Vagina (tissue), 2 donors: ENCODE measurements at places on chromosomes 12 and 14.

DNA sequence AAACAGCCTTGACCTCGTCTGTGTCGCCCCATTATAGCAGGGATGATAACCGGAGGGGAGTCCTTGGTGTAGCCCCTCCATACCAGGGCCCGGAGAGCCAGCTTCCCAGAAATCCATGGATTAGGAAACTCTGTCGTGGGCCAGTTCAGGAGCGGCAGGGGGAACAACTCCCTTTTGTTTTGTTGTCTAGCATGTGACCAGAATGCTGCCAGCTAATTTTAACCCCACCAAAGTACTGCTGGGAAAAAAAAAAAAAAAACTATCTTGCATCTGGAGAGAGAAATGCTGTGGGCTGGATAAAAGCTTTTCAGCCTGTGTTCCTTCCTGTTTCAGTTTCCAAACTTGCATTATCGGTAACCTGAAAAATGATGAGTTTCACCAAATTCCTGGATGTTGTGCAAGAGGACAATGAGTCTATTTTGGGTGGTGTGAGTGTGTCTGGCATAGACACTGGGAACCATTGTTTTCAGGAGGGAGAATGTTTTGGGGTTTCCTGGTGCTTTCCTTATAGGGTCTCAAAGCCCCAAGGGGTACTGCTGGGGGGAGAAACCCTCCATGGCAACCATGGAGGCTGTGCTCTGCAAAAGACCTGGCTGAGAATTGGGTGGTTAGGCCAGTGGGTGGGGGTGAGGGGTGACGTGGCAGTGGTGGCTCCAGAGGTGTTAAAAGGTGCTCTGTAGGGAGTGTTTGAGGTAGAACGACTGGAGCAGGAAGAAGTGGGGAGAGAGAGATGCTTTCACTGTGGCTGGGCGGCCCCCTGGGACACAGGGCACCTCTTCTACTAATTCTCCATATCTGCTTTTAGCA lies 14.9 kb upstream of the IRF2BPL start:
- no peak for DNase-seq

GRCh38 chr12:11949738-11950411 lies 120.9 kb upstream of the BCL2L14 start:
- no peak for DNase-seq

DNA sequence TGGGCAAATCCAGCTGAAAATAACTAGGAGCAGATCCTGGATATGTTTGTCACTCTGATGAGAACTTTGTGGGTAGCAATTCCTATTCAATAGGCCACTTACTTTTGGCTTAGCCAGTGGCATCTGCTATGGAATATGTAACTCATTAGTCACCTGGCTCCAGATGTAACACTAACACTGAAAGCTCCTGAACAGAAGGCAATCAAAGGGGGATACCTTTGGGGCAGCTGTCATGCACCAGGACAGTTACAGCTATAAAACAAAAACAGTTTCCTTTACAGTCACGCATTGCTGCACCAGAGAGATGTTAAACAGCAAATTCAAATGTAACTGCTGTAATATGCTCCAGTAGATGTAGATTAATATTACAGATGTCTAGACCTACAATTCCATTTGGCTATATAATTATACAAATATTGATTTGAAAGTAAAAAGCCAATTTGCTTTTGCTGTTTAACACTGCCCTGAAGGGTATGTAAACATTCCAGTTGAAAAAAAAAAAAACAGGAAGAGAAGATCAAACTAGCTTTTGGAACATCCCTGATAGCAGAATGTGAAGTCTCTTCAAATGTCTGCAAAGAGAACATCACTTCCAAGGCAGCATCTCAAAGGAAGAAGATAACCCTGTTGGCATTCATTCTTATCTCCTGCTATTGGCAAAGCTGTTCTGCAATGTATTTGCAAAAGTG lies 18.4 kb downstream of the RACGAP1 start:
- no peak for DNase-seq

- DNase-seq: no peak
Measured at GRCh38 chr12:93019212-93019927, 90.3 kb upstream of the EEA1 start.

- DNase-seq: no peak
Measured at GRCh38 chr14:61528591-61529021, 166.7 kb upstream of the HIF1A start.

DNA sequence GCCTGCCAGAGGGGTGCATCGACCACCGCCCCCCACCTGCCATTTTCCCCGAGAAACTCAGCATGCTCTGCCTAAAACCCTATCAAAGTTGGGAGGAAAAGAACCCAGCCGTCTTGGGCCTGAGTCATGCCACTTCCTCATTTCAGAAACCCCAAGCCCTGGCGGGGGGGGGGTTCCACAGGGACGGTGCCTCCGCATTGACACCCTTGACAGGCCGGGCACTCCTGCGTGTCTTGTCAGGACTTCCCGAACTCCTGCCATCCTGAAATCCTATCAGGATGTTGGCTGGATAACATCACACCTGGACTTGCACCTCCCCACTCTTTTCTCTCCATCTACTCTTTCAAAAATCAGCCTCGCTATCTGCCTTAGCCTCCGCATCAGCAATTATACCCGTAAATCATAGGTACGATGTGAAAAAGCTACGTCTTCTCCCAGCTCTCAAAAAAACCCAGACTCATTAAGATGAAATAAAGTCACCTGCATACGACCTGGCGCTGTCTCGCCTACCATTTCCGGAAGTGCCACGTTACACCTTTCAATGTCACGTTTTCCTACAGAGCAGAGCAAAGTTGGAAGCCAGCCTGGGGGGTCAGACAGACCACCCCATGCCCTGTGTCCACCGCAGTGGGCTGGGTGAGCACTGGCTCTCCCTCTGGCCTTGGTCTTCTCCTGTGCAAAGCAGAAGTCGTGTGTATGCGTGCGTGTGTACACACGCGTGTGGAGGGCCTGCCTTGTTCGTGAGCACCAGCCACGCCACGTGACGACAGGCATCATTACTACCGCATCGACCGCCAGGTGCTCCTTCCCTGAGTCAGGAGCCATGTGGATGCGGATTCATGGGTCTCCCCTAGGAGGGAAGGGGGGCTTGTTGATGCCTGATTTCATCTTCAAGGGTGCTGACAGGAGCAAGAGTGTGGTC lies 96.7 kb downstream of the RFLNA start:
- no peak for DNase-seq

DNA sequence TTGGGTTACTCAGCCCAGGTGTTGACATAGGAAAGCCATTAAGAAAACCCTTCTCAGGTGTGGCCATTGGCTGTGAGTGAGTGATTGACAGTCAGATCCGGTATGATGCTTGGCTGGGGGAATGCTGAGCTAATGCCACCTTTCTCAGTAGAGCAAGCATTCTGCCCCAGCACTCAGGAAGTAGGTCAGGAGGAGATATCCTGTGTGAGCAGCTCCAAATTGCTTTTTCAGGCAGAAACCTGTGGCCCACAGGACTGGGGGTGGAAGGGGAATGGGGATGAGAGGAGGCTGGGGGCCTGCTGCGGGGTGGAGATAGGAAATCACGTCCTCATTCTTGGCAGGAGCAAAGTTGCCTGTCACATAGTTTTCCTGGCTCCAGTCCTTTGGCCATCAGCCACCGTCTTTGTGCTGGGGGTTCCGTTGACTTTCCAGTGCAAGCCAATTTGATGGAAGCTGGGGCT lies 55.7 kb downstream of the NINJ2 start:
- no peak for DNase-seq

DNA sequence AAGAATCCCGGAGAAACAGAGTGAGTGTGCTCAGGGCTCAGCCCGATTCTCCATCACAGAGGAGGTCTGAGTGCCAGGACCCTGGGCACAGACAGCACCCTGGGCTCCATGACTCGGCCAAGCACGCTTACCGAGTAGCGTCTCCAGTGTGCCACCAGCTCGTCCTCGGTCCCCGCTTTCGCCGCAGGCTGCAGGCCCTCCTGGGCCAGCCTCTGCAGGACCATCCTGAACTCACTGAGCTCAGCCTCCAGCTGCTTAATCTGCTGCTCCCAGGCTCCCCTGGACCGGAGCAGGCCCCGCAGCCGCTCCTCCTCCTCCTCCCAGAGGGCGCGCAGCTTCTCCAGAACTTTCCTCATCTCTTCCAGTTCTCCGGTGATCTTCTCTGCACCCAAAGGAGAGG lies 61.2 kb downstream of the SYNE3 start:
- DNase-seq: no peak

GRCh38 chr12:53952335-53952694 lies 2.4 kb upstream of the HOXC12 start:
- DNase-seq: no peak

GRCh38 chr12:56803750-56804149 lies 40.6 kb downstream of the HSD17B6 start:
- no peak for DNase-seq

GRCh38 chr12:20950248-20950647 lies 139.7 kb downstream of the SLCO1B3 start:
- no peak for DNase-seq

- DNase-seq: no peak
Measured at GRCh38 chr12:92029136-92029535, 116.5 kb downstream of the BTG1 start.

DNA sequence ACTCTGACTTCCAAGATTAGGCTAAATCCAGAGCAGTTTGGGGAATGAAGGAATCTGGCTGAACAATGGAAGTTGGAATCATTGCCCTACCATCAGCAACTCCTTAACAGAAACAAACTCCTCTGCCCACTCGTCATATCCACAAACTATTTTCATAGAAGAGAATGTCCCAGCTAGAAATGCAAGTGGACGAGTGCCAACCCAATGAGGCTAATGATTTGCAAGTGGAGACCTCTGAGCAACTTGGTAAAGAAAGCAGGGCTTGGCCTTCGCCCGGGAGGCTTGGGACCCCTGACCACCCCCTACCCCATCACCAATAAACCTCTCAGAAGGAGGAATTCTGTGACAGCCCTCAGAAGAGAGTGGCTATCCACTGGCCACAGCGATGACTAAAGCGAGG lies 40.0 kb upstream of the DDX11 start:
- DNase-seq: no peak

DNA sequence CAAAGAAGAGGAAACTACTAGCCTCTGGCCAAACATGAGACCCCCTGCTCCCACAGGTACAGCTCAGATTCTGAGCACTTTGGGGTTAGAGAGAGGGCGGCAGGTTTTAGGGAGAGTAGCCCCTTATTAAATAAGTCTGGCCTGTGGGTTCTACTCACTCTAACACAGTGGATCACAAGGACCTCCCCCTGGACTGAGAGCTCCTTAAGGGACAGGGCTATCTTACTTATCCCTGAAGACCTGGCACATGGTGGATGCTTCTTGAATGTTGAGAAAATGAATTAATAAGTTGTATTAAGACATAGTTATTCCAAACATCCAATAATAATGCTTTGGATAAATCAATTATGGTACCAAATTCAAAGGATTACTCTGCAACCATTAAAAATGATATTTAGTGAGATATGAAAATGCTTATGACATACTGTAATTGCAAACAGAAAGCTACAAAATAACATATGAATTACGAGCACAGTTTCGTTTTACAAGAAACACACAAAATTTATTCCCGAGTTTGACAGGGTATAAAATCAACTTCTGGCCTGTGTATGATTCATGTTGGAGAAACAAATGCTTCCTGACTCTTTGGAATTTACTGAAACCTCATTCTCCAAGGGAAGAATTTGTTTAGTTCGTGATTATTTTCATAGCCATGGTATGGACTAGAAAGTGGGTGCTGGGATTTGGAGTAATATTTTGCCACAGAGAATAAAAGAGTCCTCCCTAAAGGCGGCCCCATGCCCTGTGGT lies 59.3 kb upstream of the BDKRB2 start:
- DNase-seq: no peak

- no peak for DNase-seq
Measured at GRCh38 chr12:105256011-105256410, 20.0 kb upstream of the APPL2 start.
